Upper lobe of right lung (tissue), 1 donor: ENCODE measurements at places on chromosomes 13 and 19. TPM values are rescaled to one million over a fixed set of nuclear protein-coding genes. Genes with fewer than 3 reads are reported as not detected.

DNA sequence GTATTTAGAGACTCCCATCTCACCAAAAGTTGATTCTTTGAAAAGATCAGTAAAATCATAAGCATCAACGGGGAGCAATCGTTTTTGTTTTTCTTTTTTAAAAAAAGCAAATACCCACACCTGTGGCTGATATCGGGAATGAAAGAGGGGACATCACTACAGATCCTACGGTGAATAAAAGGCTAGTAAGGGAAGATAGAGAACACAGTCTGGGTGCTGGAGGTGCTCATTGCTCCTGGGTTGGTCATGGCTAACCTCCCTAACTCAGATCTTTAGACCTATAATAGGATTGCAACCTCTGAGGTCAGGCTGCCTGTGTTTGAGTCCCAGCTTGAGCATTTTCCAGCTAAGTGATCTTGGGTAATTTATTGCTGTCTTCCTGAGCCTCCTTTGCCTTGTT is 1.1 kb downstream of the EHD2 start:
- peak overlapping the region; percentile 81 for H3K27ac ChIP-seq
- peaks cover 24% of the 10 kb centered on the region for H3K4me1 ChIP-seq
- no peaks in the 10 kb centered on the region for H3K27me3 ChIP-seq
- H3K36me3 ChIP-seq = peaks cover 18% of the 10 kb centered on the region

DNA sequence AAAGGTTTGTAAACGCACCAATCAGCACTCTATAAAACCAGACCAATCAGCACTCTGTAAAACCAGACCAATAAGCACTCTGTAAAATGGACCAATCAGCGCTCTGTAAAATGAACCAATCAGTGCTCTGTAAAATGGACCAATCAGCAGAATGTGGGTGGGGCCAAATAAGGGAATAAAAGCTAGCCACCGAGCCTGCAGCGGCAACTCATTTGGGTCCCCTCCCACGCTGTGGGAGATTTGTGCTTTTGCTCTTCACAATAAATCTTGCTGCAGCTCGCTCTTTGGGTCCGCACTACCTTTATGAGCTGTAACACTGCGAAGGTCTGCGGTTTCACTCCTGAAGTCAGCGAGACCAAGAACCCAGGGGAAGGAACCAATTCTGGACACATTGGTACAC is 28.0 kb downstream of the ZNF175 start:
- no peak overlapping the region for H3K27ac ChIP-seq
- peaks cover 15% of the 10 kb centered on the region for H3K27me3 ChIP-seq
- no peak overlapping the region for H3K4me3 ChIP-seq
- no peak for DNase-seq
- peaks cover 5% of the 10 kb centered on the region for H3K4me1 ChIP-seq

DNA sequence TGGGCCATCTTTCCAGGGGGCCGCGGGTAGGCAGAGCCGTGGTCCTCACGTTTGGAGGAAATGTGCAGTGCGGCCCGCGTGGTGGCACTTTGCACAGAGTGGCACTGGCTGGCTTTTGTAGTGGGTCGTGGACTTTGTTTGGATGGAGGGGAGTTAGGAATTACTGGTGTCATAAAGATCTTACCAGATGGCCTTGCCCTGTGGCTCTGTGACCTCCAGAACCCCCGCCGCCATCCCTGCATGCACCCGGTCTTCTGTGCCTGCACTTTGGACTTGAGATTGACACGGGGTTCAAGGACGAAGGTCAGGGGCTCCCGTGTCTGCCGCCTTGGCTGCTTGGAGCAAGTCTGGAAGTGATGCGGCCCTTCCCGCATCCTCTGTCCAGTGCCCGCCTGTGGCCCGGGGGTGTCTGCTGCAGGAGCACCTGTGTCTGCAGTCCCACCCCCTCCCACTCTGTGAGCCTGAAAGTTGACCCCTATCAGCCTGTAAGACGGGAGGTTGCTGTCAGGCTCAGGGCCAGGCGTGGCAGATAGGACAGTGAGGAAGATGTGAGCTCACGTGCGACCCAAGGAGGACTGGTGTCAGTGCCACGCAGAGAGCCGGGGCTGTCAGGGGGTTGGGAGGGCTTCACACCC is 2.2 kb downstream of the GNA11 start:
- H3K27me3 ChIP-seq = no peaks in the 10 kb centered on the region
- H3K36me3 ChIP-seq = no peaks in the 10 kb centered on the region
- peaks cover 54% of the 10 kb centered on the region for H3K4me1 ChIP-seq
- H3K4me3 ChIP-seq = peak overlapping the region; percentile 69
- DNase-seq = peak; percentile 56

DNA sequence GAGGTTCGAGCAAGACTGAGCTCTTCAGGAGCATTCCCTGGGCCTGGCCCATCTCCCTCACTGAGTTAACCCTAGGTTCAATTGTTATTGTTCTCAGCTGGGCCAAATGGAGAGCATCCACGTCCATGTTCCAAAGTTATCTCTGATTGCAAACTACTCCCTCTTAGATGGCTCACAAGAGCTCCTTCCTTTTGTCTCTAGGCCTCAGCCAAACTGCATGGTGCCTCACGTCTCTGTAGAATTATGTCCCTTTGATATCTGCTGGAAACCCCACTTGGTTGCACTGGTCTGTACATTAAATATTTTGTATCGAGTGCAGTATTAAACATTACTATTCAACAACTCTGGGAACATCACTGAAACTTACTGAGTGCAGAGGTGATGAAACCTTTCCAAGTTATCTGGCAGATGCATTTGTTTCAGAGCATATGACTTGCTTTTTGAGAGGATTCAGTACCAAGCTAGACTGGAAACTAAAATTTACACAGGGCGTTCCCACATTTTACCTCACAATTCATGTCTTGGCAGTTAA is 38.1 kb downstream of the DOCK9 start:
- no peak overlapping the region for H3K27ac ChIP-seq
- H3K27me3 ChIP-seq = no peaks in the 10 kb centered on the region
- DNase-seq = no peak
- no peak overlapping the region for H3K4me3 ChIP-seq

The ZNF132 gene
- 5.1 TPM for total RNA-seq

The SIAH3 gene
- total RNA-seq = not detected

The ZNF543 gene
- 7.9 TPM for total RNA-seq
